NCI-H2081 treated with DMSO at 0.1 percent for 48 hours (cell line): ENCODE measurements at places on chromosomes 6 and 20.

- DNase-seq, result no peak
Observed at GRCh38 chr6:8180327-8181159, 78.2 kb upstream of the EEF1E1 start.

DNA sequence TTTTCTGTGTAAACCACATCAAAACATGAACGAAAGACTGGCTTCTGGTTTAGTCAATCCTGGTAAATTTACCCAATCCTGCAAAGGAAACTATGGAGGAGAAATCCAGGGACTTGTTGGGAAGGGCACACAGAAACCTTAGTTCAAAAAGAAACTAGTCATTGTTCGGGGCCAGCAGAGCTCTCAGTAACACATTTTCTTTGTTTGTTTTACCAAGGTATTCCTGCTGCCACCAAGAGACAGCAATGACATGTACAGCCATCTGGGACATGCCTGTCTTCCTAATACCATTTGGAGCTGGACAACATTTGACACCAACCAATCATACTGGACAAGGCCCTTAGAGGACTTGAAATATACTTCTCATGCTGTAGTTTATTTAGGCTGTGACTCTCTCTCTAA lies 8.3 kb downstream of the OARD1 start:
- no peak for DNase-seq

GRCh38 chr6:22783931-22784330 lies 214.6 kb downstream of the HDGFL1 start:
- no peak for DNase-seq

GRCh38 chr20:48769069-48769983 lies 58.5 kb downstream of the PREX1 start:
- DNase-seq, result peak; percentile 42

DNA sequence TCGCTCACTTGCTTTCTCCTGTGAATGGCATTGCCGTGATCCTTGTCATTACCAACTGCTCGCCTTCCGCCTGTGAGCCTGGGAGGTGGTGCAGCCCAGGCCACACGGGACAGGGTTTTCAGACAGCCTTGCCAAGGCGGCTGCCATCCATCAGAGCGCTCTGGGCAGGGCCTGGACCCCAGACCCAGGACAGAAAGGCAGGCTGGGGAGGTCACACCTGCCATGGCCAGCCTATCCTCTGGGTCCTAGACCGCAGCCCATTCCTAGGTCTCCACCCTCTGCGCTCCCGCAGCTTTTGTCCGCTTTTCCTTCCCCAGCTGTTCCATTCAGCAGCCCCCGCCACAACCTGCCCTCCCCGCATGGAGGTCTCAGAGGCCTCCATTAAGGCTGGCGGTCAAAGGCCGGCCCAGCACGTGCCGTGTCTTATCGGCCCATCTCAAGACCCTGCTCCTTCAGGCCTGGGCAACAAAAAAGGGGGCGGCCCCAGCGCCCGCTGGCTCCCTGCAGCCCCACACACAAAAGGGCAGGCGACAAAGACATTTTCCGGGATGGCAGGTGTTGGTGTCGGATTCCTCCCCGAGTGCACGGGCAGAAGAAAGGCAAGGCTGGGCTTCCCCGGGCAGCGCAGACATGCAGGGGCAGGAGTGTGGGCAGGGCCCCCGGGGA lies 28.1 kb downstream of the INSM1 start:
- DNase-seq, result no peak

DNA sequence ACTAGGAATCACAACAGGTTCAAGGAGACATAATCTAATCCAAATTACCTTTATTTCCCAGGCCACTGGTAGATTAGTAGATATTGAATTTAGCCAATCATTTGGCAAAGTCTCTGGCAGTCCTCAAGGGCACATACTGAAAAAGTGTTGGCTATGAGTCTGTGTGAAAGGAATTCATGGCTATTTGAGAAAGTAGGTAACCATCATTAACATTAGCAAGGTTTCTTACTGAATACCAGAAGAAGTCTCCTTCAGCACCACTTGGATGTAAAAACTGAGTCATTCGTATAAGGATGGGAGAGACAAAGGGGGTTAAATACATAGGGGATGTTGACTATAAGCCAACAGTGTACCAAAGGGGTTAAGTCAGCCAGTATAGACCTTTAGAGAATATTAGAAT lies 36.7 kb downstream of the AGPAT4 start:
- DNase-seq, result no peak

DNA sequence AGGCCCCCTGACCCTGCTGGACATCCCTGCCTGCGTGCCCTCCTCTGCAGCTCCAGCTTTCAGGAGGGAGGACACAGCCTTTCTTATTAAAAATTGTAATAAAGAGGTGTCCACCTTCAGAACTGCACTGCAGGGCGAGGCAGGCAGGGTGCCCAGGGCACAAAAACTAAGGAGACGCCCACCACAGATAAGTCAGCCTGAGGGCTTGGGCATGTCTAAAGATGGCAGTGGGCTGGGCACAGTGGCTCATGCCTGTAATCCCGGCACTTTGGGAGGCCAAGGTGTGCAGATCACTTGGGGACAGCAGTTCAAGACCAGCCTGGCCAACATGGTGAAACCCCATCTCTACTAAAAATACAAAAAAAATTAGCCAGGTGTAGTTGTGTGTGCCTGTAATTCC lies 7.0 kb upstream of the C20orf144 start:
- DNase-seq, result no peak
